Smooth muscle cell of the brain vasculature (primary cell): ENCODE measurements at places on chromosomes 7 and 10.

DNA sequence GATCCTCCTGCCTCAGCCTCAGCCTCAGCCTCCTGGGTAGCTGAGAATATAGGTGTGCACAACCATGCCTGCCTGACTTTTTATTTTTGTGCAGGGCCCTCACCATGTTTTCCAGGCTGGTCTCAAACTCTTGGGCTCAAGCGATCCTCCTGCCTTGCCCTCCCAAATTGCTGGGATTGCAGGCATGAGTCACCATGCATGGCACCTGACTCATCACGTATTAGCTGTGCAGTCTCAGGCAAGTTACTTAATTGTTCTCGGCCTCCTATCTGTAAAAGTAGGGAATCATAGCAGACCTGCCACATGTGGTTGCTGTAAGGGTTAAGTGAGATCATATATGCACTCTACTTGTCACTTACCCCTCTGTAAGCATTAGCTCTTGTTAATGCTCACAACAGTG, 117.2 kb downstream of the ANLN start:
- DNase-seq, result no peak

DNA sequence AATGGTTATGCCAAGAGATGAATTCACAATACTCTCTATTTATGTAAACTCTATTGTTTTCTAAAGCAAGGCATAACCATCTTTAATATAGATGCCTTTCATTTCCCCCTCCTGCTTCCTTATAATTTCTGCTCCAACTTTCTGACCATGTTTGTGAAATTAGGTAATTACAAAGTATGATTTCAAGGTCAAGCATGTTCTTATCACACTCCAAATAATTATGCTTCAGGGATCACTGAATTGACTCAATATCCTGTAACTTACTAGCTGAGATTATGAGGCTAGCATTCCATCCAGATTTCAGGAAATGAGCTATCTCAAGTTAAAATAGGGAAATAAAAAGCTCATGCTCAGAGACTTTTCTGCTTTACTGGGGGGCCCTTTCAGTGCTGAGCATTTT, 655.9 kb upstream of the IGFBP3 start:
- DNase-seq, result no peak

GRCh38 chr7:7959979-7960670, 8.5 kb upstream of the GLCCI1 start:
- no peak for DNase-seq

DNA sequence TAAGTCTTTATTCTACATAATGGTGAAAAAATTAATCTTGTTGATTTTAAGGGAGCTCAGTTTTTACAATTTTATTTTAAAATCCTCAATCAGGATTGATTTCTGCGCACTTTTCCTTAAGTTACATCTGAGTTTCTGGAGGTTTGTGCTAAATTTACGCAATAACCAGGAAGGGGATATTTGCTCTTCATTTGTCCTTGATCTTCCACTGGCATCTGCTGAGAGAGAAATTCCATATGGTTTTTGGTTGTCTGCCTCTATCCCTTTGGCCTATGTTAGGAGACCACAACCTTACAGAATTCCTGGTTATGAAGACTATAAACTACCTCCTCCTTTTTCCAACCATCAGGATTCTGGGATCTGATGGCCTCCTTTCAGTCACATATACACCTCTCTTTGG, 20.1 kb upstream of the CDK6 start:
- no peak for DNase-seq

- DNase-seq, result no peak
Observed at GRCh38 chr7:117405519-117405918, 21.8 kb downstream of the ASZ1 start.

GRCh38 chr7:100029596-100029995, 14.2 kb downstream of the ZKSCAN1 start:
- DNase-seq, result no peak

- no peak for DNase-seq
Observed at GRCh38 chr10:17144032-17144431, 14.4 kb upstream of the CUBN start.

DNA sequence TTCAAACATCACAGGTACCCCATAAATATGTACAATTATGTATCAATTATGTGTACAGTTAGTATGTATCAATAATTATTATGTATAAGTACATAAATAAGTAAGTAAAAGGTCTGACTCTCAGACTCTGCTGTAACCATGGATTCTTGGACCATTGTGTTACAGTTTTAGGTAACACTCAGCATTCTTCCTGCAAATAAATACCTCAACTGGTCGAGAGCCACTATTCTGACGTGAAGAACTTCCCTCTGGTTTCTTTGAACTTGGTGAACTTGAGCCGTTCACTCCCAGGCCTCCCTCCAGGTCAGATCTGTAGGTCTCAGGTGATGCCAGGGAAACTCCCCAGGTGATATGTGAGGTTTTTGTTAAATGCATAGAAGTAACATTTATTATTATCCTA, 191.8 kb upstream of the PLXNA4 start:
- DNase-seq, result no peak

DNA sequence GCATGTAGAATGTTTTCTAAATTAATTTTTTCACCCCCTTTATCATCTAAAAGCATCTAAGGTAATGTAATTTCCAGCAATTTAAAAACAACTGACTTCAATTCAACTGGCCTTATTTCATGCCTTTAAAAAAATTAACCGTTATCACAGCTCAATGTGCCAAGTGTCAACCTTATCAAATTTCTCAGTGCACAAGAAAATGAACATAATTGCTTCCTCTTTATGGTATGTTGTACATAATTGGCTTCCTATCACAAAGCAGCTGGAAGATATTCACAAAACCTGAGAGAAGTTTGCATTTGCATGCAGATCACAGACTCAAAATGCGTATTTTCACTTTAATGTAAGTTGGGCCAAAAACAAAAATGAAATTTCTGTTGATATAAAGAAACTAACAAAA, 966.4 kb downstream of the GRM8 start:
- DNase-seq, result no peak

DNA sequence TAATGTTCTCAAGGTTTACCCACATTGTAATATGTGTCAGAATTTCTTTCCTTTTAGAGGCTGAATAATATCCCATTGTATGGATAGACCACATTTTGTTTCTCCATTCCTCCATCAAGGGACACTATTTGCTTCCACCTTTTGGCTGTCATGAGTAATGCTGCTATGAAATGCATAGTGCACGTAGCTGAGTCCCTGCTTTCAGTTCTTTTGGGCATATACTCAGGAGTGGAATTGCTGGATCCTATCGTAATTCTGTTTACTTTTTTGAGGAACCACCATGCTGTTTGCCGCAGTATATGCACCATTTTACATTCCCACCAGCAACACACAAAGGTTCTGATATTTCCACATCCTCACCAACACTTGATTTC, 60.0 kb downstream of the PRF1 start:
- DNase-seq, result no peak

DNA sequence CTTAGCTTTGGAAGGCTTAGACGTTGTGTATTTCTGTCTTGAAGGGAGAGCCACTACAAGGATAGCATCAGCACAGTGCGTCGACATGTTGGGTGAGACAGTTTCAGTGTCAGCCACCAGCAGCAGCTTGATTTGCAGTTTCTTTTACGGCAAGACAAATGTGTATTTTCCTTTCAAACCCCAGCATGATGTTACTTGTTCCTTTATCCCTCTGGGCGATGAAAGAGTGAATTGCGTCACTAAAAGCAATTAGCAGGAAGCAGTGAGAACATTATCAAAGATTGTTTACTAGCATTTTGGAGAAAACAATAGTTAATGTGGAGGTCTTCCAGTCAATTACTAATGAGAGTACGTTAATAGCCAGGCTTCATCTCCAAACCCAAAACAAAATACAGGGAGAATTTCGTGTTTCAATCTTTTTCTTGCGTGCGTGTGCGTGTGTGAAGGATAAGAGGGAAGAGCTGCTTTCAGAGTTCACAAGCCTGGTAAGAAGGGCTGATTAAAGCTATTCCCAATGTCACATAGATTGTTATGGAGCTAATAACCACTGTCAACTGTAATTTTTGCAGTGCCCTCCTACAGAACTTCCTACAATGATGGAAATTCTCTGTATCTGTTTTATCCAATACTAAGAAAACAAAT, 157.1 kb upstream of the AOAH start:
- no peak for DNase-seq
